Muscle of back (tissue), 13 donors: ENCODE measurements at places on chromosomes 2 and 18. TPM values are rescaled to one million over a fixed set of nuclear protein-coding genes. Genes with fewer than 3 reads are reported as not detected.

Gene CDK15
- polyA plus RNA-seq = 2.7 TPM

GRCh38 chr18:58201733-58202730, 158.0 kb downstream of the NEDD4L start:
- no peak for DNase-seq

DNA sequence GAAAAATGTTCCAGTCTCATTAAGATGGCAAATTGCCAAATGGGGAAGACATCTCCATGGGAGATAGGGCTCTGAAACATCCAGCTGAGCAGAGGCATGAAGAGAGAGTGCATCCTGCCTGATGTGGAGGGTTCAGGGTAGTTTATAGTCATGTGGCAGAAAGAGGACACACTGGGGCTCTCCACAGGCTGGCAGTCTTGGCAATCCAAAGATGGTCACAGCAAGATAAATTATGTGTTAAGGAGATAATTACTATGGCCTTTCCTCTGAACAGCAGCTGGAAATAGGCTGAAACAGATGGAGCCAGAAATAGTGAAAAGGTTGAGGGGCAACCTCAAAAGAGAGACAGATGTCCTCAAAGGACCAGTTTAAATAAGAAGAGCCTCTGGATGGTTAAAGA, 97.2 kb downstream of the DCC start:
- DNase-seq = no peak

Gene MC2R
- polyA plus RNA-seq = 0.13 TPM

Gene FSHR
- 0.73 TPM for polyA plus RNA-seq

DNA sequence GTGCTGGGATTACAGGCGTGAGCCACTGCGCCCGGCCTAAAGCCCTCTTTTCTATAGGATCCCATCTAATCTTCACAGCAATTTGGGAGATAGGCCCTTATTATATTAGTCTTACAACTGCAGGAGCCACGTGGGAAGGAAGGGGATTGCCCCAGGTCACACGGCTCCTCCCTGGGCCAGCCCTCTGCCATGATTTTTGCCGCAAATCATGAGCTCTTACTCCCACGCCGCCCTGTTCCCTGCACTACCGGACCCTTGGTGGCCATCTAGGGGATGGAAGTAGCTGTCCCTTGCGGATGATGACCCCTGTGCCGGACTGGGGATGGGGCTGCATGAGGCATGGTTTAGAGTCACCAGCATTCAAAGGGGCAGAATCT, 28.4 kb upstream of the PTMA start:
- DNase-seq = peak; percentile 37

DNA sequence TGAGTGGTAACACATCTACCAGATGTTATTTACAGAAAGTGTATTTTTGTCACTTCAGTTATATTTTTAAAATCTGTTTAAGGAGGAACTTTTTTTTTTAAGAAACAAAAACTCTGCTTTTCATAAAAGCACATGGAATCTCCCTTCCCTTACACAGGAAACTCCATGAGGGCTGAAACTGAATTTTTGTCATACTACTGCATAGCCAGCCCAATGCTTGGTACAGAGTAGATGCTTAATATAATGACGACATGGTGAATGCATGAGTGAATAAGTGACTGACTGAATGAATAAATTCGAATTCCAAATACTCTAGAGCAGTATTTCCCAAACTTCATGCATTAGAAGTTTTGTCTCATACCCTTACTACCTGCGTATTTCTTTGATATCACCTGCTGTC, 86.5 kb downstream of the ROCK2 start:
- DNase-seq = no peak

DNA sequence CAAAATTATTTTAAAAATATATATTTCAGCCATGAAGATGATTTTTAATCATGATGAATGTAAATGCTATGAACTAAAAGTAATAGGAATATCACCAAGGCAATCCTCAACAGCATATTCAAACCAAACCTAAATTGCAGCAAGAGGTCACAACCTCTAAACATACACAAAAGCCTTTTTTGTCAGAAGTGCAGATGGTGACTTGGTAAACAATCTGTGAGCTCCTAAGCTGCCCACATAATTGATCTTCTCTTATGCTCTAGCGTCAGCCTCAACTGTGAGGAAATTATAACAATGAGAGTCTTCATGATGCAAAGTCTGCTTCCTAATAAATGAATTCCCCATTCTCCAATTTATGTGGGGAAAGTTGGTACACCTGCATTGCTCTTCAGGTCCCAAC, 113.2 kb downstream of the TSN start:
- no peak for DNase-seq

DNA sequence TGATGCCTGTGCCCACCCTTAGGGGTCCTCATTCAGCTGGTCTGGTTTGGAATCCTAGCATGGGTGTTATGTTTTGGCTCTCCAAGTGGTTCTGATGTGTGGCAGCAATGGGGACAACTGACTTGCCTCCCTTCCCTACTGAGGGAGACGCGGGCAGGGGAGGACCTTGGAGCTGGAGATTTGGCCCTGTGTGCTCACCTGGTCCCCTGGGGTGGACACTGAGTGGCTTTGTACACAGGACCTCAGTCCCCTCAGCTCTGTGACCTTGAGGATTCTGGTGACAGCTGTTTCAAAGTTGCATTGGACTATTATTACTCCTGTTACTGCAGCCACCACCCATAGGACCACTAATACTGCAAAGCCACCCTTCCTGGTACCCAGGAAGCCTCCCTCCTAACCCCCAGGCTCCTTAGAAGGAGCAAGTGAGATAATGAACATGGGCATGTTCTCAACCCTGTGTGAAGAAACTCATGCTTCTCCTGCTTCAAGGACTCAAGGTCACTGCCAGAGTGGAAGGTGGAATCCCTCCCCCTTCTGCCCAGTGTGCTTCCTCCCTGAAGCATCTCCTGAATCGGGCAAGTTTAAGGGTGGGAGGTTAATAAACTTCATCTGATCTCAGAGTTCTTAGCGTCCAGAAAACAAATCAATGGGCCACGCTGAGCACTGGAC, 26.5 kb downstream of the TMEM182 start:
- no peak for DNase-seq

Gene MYO7B
- polyA plus RNA-seq = 1.1 TPM

Gene DOK6
- 2.8 TPM for polyA plus RNA-seq

- peak; percentile 35 for DNase-seq
These were observed 81.4 kb upstream of the CABLES1 start for GRCh38 chr18:23053776-23054457.

DNA sequence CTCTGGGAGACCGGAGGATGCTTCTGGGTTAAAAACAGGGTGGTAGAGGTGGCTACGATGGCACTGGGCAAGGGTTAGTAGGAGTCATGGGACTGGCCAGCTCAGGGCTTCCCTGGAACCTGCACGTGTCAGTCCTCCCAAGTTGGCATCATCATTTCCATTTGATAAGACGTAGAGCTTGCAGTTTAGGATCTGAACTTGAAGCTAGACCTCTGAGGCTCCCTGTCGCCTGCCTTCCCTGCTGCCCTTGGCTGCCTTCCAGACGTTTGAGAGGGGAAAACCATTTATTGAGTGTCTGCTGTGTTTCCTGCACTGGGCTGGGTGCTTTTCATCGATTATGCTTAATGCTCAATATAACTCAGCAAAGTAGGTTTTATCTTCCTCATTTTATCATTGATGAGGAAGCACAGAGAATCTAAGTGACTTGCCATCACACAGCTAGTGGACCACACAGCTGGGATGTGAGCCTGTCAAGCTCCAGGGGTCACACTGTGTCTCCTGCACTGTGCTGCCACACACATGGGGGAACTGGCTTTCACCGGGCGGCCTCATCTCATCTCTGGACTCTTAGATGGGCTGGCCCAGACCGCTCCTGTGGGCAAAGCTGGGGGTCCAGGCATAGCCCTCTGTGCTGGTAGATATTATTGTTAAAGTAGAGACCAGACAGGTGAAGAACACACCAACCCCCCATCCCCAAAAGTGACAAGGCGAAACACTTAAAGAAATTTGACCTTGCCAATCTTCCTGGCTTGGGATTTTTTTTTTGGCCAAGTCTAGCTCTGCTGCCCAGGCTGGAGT, 7.8 kb downstream of the NT5DC4 start:
- DNase-seq = no peak

- no peak for DNase-seq
These were observed 46.6 kb downstream of the BCL2L11 start for GRCh38 chr2:111167076-111167862.

Gene TANC1
- polyA plus RNA-seq = 27.0 TPM

- DNase-seq = no peak
These were observed 88.7 kb downstream of the ARHGEF33 start for GRCh38 chr2:38978296-38978903.

- DNase-seq = no peak
These were observed 83.8 kb upstream of the CCDC150 start for GRCh38 chr2:196555726-196556125.

Gene EMILIN1
- 143 TPM for polyA plus RNA-seq

Gene DSG1
- polyA plus RNA-seq = not detected

- peak; percentile 26 for DNase-seq
These were observed 17.0 kb downstream of the THNSL2 start for GRCh38 chr2:88187038-88187676.

- DNase-seq = no peak
These were observed 233.6 kb downstream of the SMAD2 start for GRCh38 chr18:47696870-47697269.

GRCh38 chr2:169980643-169981042, 153.4 kb downstream of the UBR3 start:
- DNase-seq = no peak

DNA sequence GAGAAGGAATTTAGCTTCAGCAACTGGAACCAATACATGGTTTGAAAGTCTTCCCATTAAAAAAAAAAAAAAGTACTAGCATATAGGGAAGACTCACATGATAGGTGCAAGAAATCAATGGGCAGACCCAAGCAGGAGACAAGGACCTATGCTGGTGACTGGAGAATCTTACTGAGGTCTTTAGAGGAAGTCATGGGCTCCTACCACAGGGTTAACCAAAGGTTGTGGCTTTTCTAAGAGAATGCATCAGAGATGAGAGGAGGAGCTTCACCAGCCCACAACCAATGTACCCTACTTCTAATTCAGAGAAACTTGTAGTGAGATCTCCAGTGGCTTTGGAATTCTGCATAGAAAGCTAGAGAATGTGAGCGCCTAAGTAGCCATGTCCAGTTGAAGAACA, 207.4 kb downstream of the NCKAP5 start:
- no peak for DNase-seq

DNA sequence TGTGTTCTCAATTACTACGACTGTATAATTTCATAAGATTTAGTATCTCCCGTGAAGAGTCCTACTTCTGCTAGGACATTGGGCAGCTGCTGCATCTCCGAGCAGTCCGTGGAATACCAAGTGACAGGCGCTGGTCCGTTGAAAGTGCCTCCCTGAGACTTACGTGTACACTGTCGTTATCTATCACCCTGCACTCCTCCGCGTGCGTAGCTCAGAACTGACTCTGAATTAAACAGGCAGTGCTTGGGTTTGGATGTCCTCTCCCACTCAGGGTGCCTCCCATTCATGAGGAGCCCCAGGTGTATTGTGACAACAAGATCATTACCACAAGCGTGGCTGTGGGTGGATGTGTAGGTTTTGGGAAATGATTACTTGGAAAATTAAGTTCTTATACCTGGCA, 148.4 kb downstream of the SH3RF3 start:
- no peak for DNase-seq

GRCh38 chr2:181627545-181627944, 29.4 kb downstream of the CERKL start:
- DNase-seq = no peak

Gene LTBP1
- 66.8 TPM for polyA plus RNA-seq

Gene RESP18
- not detected for polyA plus RNA-seq

Gene LYG2
- not detected for polyA plus RNA-seq

DNA sequence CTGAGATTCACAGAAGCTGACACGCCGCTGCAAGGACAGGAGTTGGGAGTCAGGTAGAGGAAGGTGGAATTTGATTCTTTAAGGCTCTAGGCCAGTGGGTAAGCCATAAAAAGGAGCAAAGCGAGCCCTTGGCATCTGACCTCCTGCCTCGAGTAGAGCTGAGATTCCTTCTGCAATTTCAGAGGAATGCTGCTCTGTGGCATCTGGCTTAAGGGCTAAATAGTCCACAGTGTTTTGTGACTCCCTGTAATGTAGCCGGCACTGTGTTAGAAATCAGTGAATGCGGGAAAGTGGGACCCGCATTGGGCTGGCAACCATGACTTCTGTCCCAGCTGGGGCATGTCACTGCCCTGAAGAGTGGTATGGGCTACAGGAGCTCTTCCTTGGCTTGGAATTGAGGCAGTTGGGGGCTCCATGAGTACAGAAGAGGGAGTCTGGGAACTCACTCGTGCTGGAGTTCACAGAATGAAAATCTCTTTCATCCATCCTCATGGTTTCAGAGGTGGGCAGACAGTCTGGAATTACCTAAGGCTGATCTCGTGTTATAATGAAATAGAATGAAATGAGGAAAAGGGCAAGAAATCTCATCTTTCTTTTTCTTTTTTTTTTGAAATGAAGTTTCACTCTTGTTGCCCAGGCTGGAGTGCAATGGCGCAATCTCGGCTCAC, 12.7 kb upstream of the MYCN start:
- DNase-seq = no peak

DNA sequence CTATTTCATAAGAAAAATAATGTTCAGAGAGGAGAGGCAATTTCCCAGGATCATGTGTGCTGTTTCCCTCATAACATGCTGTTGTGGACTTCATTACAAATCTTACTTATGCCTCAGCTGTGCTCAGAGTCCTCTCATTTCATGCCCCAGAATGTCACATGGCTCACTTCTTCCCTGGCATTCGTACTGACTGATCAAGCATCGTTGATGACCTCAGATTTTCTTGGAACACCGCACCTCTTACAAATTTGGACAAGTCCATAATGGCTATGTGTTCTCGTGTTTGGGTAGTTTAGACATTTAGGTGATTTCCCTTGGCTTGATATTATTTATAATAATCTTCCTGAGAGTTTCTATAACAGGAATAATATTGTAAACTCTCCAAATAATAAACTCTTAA, 32.9 kb downstream of the SERPINB7 start:
- DNase-seq = no peak

DNA sequence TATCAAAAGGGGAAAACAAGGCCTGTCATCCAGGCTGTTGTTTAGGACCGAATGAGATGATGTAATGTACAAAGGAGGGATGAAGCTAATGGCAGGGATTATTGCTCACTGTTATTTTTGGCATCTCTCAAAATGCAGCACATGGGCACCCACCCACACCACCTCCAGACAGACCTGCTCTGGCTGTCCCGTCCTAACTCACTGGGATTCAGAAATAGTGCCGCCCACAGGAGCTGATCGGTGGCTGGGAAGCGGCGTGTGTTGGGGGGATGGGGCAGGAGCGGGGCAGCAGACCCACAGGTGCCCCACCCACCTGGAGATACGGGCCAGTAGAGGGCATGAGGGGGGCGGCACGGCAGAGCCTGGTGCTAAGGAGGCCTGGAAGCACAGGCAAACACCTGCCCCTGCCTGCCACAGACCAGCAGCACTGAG, 52.2 kb downstream of the CRACDL start:
- no peak for DNase-seq

Gene EDAR
- polyA plus RNA-seq = 0.14 TPM

GRCh38 chr2:75788902-75789301, 78.2 kb upstream of the GCFC2 start:
- no peak for DNase-seq
